AG04450 (cell line): ENCODE measurements at places on chromosomes 5 and 9. TPM values are rescaled to one million over a fixed set of nuclear protein-coding genes. Genes with fewer than 3 reads are reported as not detected.

Gene SLCO4C1
- not detected in 2 replicates for polyA plus RNA-seq

- DNase-seq = no peak
Measured at GRCh38 chr9:99634186-99634585, 187.5 kb upstream of the NR4A3 start.

DNA sequence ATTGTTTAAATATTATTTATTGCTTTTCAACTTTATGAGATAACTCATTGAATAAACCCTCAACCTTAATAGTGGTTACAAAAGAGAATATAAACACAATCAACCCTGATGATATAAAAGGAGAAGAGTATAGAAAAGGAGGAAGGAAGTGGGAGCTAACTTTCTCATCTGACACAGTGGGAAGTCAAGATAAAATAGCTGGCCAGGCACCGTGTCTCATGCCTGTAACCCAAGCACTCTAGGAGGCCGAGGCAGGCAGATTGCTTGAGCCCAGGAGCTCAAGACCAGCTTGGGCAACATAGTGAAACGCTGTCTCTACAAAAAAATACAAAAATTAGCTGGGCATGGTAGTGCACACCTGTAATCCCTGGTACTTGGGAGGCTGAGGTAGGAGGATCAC, 93.5 kb downstream of the PPP2R2B start:
- DNase-seq = no peak

DNA sequence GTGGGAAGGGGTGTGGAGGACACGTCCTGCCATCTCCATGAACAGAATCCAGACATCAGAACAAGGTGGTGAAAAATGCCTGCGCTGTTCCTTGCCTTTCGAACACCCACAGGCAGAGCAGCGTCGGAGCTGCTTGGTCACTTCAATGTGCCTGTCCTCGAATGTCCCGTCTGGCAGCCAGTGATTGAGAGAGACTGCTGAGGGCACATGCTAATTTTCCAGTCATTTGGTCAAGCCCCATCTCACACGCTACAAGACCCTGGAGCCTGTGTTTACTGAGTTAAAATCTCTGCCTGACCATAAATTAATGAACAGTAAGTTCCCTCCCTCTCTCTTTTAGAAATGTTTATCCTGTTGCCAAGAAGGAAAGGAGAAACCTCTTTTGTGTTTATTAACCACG, 149.3 kb downstream of the NTRK2 start:
- no peak for DNase-seq

GRCh38 chr9:112917047-112917986, 26.6 kb upstream of the SLC46A2 start:
- no peak for DNase-seq

Gene PCYOX1L
- 11.0 and 11.8 TPM in 2 replicates for polyA plus RNA-seq

- DNase-seq = no peak
Measured at GRCh38 chr9:32384002-32384363, 460 bp upstream of the ACO1 start.
